ENCODE measurements at places on chromosomes 2 and 18.
A peak's percentile ranks its signal among the peaks of the same experiment; 100 is the strongest.

DNA sequence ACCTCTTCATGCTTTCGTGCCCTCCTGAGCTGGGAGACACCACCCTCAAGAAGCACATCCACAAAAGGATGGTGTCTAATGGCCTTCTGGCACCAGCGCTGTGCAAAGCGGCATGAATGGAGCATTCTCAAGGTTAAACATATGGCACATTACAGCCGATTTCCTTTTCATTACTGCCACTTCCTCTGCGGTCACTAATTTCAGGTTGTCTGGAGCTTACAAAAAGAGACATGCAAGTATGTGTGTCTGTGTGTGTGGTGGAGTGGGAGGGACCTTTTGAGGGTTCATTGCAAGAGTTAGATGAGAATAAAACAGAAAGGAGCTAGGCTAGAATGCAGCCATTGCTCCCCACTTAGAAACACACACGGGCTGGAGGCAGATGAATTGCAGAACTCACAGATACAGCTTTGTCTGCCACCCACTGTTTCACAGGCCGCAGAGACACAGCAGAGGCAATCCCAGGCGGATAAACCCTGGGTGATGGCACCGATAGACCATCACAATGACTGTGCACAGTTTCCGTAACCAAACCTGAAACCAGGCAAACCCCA is 76.0 kb downstream of the TGIF1 start:
- no peak for DNase-seq

GRCh38 chr2:59947917-59948541 is 605.4 kb downstream of the BCL11A start:
- DNase-seq = no peak

DNA sequence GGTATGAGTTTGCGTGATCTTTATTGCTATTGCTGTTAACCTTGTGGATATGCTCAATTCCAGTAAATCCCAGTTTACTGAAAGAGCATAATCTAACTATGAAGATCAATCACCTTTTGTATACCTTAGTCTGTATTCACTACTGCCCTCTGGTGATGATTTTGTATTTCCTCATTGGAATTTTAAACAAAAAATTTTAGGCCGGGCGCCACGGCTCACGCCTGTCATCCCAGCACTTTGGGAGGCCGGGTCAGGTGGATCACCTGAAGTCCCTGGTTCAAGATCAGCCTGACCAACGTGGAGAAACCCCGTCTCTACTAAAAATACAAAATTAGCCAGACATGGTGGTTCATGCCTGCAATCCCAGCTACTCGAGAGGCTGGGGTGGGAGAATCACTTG is 5.1 kb downstream of the COMMD1 start:
- no peak for DNase-seq

GRCh38 chr18:52499644-52500043 is 159.6 kb downstream of the DCC start:
- no peak for DNase-seq

GRCh38 chr18:57806201-57806977 is 3.3 kb upstream of the ATP8B1 start:
- no peak for DNase-seq

- peak; percentile 51 for DNase-seq
Observed at GRCh38 chr2:98601532-98602132, 6.7 kb downstream of the COA5 start.

DNA sequence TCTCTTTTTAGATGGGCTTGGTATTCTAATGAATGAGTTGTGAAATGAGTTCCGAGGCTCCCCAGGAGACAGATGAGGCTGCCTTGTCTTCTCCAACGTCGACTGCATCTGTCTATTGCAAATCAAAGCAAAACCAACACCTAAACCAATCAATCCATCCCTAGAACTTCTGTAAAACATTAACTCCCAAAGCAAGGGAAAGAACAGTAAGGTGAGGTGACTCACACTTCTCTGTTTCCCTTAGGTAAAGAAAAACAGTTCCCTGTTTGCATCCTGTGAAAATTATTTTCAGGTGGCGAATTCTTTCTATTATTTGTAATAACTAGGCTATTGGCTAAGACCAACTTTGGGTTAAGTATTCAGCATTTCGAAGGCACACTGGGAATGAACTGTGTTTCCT is 249.4 kb downstream of the EPHA4 start:
- DNase-seq = no peak

DNA sequence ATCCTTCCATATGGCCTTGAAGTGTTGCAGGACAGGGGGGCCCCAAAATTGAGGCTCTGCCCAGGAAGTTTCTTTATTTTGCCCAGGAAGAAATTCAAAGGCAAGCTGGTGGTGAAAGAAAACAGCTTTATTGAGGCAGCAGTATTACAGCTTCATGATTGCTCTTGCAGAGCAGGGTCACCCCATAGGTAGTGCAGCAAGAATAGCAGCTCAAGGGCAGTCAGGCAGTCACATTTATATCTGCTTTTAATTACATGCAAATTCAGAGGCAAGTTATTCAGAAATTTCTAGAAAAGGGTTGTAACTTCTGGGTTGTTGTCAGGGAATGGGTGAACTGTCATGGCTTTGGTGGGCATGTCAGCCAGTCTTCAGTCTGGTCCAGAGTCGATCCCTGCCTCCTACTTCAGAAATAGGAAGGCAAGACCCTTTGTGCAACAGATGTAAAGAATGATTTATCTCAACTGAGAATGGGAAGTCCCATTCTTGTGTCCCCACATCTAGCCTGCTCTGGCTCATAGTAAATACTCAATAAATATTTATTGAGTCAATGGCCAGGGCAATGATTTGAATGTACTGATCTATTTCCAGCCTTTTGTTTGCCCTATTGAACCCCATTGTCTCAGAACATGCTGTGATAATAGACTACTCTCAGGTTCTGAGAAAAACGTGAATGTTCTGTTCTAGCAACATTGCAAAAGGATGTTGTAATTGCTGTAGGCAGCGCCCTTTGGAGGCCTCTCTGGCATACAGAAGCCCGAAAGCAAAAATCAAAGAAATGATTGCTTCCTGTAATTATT is 129.8 kb downstream of the MYO3B start:
- no peak for DNase-seq

DNA sequence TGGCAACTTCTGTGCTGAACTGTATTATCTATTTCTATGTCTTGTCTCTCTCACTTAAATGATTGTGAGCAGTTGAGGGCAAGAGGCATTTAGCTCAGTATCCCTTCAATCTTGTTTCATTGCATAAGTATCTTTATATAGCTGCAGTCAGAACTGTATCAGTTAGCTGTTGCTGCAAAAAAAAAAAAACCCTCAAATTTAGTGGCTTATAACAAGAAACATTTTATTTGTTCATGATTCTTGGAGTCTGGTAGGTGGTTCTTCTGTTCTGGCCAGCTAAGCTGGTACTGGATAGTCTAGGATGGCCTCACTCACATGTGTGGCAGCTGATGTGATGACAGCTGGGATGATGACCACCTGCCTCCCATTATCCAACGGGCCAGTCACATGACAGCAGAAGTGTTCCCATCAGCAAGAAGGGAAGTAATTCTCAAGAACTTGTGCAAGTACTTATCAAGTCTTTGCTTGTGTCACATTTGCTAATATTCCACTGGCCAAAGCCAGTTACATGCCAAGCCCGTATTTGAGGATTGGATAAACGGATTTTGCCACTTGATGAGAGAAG is 67.8 kb downstream of the SLC4A3 start:
- DNase-seq = no peak

- DNase-seq = no peak
Observed at GRCh38 chr2:134469516-134470115, 215.7 kb downstream of the MGAT5 start.

GRCh38 chr2:191439481-191439880 is 194.3 kb downstream of the MYO1B start:
- no peak for DNase-seq

- no peak for DNase-seq
Observed at GRCh38 chr2:146532509-146533147, 1312.2 kb upstream of the ACVR2A start.

GRCh38 chr2:184859187-184859586 is 260.9 kb downstream of the ZNF804A start:
- no peak for DNase-seq

GRCh38 chr2:222468346-222468745 is 44.0 kb downstream of the SGPP2 start:
- no peak for DNase-seq

GRCh38 chr2:240503375-240503774 is 54.4 kb downstream of the ANKMY1 start:
- no peak for DNase-seq

- DNase-seq = peak; percentile 13
Observed at GRCh38 chr2:224946895-224947294, 95.4 kb downstream of the DOCK10 start.

- peak; percentile 42 for DNase-seq
Observed at GRCh38 chr2:39728941-39729351, 50.1 kb downstream of the THUMPD2 start.

DNA sequence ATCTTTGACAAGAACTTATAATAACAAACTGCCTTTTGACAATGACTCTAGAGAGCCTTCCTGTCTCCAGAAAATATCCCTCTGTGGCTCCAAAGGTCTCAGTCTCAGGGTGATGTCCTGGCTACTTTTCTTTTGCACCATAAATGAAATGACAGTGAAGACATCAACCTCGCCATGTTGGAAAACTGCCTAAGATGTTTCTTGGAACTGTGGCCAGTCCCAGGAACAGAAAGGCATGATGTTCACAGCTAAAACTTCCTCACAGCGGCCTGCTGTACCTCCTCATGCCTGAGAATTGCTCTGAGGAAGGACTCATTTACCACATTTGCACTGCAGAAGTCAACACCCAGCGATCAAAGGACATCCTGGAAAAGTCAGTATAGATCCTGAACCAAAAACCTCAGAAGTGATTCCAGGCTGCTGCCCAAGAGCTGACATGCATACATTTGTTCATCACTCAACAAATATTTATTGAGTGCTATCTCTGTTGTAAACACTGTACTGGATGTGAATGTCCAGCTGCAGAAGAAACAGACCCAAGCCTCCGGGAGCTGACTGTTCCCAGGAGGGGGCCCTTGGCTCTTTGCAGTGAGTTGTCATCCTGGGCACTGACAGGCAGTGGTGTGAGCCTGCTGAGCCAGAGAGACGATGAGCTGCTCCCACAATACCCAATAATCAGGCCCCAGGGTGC is 64.3 kb upstream of the ACSL3 start:
- no peak for DNase-seq

DNA sequence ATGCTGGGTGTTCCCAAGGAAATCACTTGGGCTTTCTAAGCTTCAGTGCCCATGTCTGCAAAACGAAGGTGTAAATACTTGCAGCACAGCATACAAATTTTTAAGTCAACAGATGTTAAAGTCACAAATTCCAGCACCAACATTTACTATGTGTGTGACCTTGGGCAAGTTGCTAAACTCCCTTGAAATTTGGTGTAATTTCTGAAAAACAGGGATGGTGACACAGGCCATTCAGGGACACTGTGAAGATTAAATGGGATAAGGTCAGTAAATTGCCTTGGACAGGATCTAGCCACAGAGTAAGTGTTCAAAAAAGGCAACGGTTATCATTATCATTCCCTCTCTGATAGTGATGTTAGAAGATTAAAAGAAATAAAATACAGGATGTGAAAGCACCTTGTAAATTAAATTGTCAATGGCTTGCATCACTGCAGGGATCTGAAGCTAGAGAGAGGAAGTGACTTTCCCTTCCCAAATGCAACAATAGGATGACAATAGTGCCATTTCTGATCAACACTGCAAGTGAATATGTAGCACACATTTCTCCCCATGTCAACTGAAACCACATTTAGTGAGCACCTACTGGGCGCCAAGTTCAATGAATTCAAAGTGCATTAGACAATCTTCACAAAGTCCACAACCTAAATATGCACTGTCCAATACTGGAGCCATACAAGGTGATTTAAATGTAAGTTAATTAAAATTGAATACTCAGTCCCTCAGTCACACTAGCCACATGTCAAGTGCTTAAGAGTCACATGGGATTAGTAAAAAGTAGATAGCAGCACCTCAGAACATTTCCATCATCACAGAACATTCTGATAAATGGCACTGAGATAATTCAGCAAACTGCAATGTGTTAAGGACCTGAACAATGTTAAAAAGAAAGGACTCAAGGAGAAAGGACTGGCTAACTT is 81.2 kb downstream of the STK39 start:
- no peak for DNase-seq

DNA sequence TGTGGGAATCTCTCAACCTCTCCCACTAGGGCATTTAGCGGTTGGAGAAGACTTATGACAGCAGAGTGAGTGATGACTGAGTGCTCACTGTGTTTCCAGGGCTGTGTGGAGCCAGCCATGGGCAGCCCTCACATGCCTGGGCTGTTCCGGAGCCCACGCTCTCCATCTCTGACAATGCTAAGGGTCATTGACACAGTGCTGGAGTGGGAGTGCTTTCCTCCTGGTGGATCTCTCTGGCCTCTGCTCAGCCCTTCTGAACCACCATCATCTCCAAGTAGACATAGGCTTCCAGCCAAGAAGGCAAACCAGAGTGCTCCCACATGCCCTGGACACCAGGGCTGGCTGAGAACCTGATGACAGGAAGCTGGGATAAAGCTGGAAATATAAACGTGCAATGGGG is 33.1 kb upstream of the TWIST2 start:
- no peak for DNase-seq

DNA sequence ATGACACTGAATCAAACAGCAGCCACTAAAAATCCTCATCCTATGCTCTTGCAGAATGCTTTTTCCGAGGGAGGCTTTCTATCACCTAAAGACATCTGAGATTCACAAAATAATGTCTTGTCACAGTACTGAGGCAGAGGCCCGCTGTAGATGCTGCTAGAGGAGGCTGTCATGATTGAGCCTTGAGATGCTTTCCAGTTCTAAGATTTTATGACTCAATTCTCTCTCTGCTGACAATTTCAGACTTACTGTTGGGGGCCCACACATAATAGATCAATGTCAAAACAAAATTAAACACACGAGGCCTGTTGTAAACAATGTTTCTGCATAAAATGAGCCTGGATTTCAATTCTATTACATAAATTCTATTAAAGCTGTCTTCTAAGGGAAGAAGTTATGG is 132.7 kb upstream of the ARL4C start:
- no peak for DNase-seq

GRCh38 chr2:111703759-111704158 is 180.2 kb downstream of the ANAPC1 start:
- no peak for DNase-seq

GRCh38 chr2:24711865-24712264 is 81.3 kb downstream of the PTRHD1 start:
- no peak for DNase-seq

DNA sequence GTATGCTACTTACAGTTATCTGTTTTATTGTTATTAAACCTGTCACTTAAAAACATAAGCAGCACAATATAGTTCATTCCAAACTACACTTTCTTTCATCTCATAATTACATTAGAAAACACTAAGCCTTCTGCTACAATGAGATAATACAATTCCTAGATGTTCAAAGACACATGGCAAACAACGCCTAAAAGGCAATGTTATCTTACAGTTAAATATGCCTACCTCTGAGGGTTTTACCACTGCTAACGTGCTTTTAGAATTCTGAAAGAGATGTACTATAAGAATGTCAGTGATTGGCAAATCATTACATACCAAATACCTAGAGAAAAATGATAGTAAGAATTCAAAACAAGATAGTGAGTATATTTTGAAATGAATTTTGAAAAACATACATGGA is 46.8 kb upstream of the SPOPL start:
- no peak for DNase-seq

DNA sequence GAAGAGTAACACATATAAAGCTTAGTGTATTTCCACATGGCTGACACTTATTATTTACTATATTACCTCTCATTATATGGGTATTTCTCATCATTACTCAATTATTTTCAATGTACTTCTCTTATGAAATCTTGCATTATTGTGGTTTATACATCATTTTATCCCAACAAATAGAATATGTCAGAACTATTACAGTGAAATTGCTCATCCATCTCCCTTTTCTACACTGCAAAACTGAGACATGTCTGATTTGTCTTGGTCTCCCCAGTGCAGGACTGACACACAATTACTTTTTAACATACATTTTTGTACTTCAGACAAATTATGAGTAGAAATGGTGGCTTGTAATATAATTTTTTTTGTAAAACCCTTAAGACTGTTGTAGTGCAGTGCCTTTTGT is 600.9 kb downstream of the PLCL1 start:
- DNase-seq = no peak

Data from HTR-8/SVneo (cell line).